ENCODE measurements at places on chromosomes 4 and X.

DNA sequence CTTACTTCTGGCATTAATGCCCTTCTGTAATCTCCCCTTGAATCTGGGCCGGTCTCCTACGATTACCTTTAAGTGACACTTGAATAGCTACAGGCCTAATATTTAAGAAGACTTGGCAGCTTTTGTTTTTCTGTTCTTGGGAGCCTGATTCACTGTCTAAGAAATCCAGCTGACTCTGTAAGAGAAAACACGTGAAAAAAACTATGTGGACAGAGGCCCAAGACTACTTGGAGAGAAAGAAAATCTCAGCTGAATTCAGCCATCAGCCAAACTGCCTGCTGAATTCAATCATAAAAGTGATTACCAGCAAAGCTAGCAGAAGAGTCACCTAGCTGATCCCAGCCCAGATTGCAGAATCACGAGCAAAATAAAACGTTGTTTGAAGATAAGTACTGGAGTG is 521.2 kb downstream of the MID1IP1 start:
- H3K36me3 ChIP-seq, result no peaks in the 10 kb centered on the region
- no peak overlapping the region for H3K27ac ChIP-seq
- H3K27me3 ChIP-seq, result no peaks in the 10 kb centered on the region

GRCh38 chr4:140233791-140234696 is 80.1 kb upstream of the MAML3 start:
- peaks cover 18% of the 10 kb centered on the region for H3K4me1 ChIP-seq
- no peaks in the 10 kb centered on the region for H3K36me3 ChIP-seq
- no peak overlapping the region for H3K27ac ChIP-seq
- H3K4me3 ChIP-seq, result no peak overlapping the region
- no peaks in the 10 kb centered on the region for H3K27me3 ChIP-seq

- peaks cover 1% of the 10 kb centered on the region for H3K4me1 ChIP-seq
- no peak overlapping the region for H3K27ac ChIP-seq
- DNase-seq, result no peak
- H3K4me3 ChIP-seq, result no peak overlapping the region
- H3K27me3 ChIP-seq, result no peaks in the 10 kb centered on the region
These were observed 6.0 kb upstream of the IDS start for GRCh38 chrX:149511081-149511480.

DNA sequence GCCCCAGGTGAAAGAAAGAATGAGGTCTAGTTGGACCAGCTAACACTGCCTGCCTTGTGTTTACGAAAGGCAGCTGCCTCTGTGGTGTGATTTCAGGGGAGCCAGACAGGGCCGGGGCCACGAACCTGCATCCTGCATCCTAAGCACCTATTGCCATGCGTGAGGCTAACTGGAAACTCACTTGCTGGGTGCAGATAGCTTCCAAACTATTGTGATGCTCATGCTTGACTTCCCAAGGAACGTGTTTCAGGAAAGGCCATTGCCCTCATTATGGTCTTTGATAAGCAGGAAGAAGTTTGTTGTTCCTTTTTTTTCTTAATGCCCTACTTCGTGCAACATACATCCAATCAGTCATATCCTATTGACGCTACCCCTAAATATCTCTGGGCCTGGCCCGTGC is 2.3 kb upstream of the IRF2 start:
- no peak overlapping the region for H3K27ac ChIP-seq
- H3K4me1 ChIP-seq, result peaks cover 3% of the 10 kb centered on the region
- H3K4me3 ChIP-seq, result no peak overlapping the region
- no peaks in the 10 kb centered on the region for H3K36me3 ChIP-seq
- no peak for DNase-seq
- no peaks in the 10 kb centered on the region for H3K27me3 ChIP-seq

DNA sequence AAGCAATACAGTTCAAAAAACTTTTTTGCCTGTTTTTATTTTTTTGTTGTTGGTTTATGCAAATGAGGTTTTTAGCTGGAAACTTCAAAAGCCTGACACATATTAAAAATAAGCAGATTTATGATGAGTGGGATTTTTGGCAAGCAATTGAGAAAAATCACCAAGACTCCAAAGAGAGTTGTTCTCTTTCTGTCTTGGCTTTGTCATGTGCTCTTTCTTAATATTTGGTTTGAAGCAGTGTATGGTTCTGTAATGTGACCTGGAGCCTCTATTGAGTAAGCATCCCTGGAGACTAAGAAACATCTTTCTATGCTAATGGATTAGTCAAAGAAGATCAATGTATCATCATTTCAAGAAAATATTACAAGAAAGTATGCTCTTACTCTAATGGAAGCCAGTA is 11.7 kb downstream of the TRIM2 start:
- no peak overlapping the region for H3K4me3 ChIP-seq
- no peaks in the 10 kb centered on the region for H3K27me3 ChIP-seq
- DNase-seq, result no peak

GRCh38 chrX:45903781-45904201 is 641.4 kb downstream of the ZNF674 start:
- H3K4me3 ChIP-seq, result no peak overlapping the region
- H3K27ac ChIP-seq, result no peak overlapping the region

- H3K27me3 ChIP-seq, result peaks cover 11% of the 10 kb centered on the region
- no peak overlapping the region for H3K4me3 ChIP-seq
- DNase-seq, result no peak
- H3K27ac ChIP-seq, result no peak overlapping the region
- H3K36me3 ChIP-seq, result no peaks in the 10 kb centered on the region
These were observed 2.3 kb upstream of the NSD2 start for GRCh38 chr4:1868912-1869311.

- no peaks in the 10 kb centered on the region for H3K27me3 ChIP-seq
- H3K4me1 ChIP-seq, result no peaks in the 10 kb centered on the region
- no peak overlapping the region for H3K4me3 ChIP-seq
- DNase-seq, result no peak
- H3K27ac ChIP-seq, result no peak overlapping the region
These were observed 76.1 kb upstream of the FAM241A start for GRCh38 chr4:112069110-112069509.

DNA sequence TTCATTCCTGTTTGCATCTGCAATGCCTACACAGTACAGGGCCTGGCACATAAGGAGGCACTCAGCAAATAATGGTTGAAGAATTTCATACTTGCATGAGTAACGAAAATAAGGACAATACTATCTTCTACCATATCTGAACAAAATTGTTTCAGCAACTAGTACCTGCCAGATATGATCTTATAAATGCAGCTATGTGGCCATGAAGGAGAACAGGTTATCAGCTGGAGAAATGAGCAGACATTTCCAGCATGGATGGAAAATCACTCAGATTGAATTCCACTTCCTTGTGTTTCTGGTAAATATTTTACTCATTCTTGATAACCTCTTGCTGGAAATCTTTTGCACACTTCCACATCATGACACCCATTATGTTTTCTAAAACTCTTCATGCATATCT is 204.0 kb downstream of the ADAMTS3 start:
- H3K4me1 ChIP-seq, result no peaks in the 10 kb centered on the region
- no peak for DNase-seq
- no peak overlapping the region for H3K4me3 ChIP-seq
- H3K36me3 ChIP-seq, result no peaks in the 10 kb centered on the region

GRCh38 chrX:39174241-39174771 is 373.0 kb downstream of the MID1IP1 start:
- H3K4me3 ChIP-seq, result no peak overlapping the region
- H3K4me1 ChIP-seq, result no peaks in the 10 kb centered on the region
- no peak for DNase-seq
- no peaks in the 10 kb centered on the region for H3K36me3 ChIP-seq
- H3K27ac ChIP-seq, result no peak overlapping the region

DNA sequence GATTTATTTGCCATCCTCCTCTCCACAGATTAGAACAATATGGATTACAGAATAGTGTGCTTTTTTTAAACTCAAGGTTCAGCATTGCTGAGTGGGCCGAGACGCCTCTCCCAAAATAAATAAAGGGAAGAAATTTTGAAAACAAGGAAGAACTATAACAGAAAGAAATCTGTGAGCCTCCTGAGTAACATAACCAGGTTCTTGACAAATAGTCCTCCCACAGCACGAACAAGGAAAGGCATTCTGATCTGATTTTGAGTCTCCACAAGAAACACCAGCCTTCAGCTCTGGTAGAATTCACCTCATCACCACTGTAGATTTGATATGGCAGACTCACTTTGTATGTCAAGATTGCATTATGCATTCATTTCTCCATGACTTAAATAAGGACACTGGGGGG is 173.6 kb downstream of the HHIP start:
- no peaks in the 10 kb centered on the region for H3K27me3 ChIP-seq
- H3K4me1 ChIP-seq, result no peaks in the 10 kb centered on the region
- no peak overlapping the region for H3K4me3 ChIP-seq
- DNase-seq, result no peak

DNA sequence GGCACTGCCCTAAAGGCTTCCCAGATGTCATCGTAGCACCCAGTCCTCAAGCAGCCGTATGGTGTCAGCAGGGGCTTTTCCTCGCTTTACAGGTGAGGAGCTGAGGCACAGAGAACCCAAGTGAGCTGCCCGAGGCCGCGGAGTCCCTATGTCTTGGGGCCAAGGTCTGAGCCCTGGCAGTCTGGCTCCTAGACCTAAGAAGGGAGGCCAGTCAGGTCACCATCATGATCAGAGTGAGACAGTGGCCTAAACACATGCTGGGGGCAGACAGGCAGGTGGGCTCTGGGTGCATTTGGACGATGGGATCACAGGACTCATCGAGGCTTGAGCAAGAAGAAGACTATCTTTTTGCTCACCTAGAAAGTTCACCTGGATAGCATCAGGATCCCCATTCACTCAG is 94.9 kb downstream of the WFS1 start:
- H3K4me1 ChIP-seq, result no peaks in the 10 kb centered on the region
- no peak overlapping the region for H3K4me3 ChIP-seq
- no peak overlapping the region for H3K27ac ChIP-seq
- no peaks in the 10 kb centered on the region for H3K36me3 ChIP-seq

DNA sequence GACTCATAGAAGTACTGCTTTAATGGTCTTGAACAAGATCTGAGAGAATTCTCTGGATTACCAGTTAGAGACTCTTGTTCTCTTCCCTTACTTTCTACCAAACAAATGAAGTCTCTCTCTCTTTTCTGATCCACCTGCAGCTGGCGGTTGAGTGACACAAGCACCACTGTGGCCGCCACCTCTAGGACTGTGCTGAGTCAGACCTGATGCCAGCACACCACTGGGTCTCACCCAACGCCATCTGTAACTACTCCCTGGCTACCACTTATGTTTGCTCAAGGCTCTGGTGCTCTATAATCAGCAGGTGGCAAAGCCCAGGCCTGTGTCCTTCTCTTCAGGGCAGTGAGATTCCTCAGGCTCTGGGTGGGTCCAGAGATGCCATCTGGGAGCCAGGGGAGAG is 1173.5 kb downstream of the RPA4 start:
- H3K27me3 ChIP-seq, result no peaks in the 10 kb centered on the region
- no peaks in the 10 kb centered on the region for H3K4me1 ChIP-seq
- no peak overlapping the region for H3K27ac ChIP-seq
- H3K36me3 ChIP-seq, result no peaks in the 10 kb centered on the region

DNA sequence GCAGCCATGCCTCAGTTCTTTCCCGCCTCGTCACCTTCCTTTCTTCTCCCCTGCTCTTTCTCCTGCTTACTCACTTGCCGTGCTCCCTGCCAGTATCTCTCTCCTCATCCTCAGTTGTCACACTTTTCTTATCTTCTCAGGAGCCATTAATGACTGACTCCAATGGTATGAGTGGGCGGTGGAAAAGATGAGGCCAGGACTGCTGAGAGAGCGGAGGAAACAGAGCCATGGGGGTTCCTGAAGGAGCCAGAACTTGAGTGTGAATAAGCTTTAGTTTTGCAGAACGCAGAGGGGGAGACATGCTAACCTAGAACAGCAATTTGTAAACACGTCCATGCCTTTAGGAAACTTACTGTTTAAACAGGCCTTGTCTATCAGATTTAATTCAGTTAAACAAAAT is 126.5 kb downstream of the CHIC2 start:
- peak; percentile 81 for DNase-seq
- H3K27me3 ChIP-seq, result no peaks in the 10 kb centered on the region
- peaks cover 5% of the 10 kb centered on the region for H3K4me1 ChIP-seq

- no peak for DNase-seq
- H3K27me3 ChIP-seq, result no peaks in the 10 kb centered on the region
- no peak overlapping the region for H3K4me3 ChIP-seq
- no peak overlapping the region for H3K27ac ChIP-seq
These were observed 141.5 kb upstream of the SMAD1 start for GRCh38 chr4:145340071-145340675.

- H3K27ac ChIP-seq, result no peak overlapping the region
- peaks cover 3% of the 10 kb centered on the region for H3K4me1 ChIP-seq
- H3K27me3 ChIP-seq, result peaks cover 34% of the 10 kb centered on the region
- no peak for DNase-seq
- no peaks in the 10 kb centered on the region for H3K36me3 ChIP-seq
These were observed 67.6 kb downstream of the ATG4A start for GRCh38 chrX:108159028-108159670.

GRCh38 chr4:133157460-133158160 is 8.5 kb downstream of the PCDH10 start:
- no peak overlapping the region for H3K4me3 ChIP-seq
- H3K27ac ChIP-seq, result no peak overlapping the region

- H3K27me3 ChIP-seq, result no peaks in the 10 kb centered on the region
- peaks cover 43% of the 10 kb centered on the region for H3K4me1 ChIP-seq
- DNase-seq, result no peak
- H3K36me3 ChIP-seq, result peaks cover 16% of the 10 kb centered on the region
- no peak overlapping the region for H3K27ac ChIP-seq
These were observed 9.3 kb downstream of the EVC start for GRCh38 chr4:5720157-5720850.

GRCh38 chrX:53280331-53281320 is 758 bp downstream of the IQSEC2 start:
- DNase-seq, result peak; percentile 46
- H3K4me1 ChIP-seq, result peaks cover 22% of the 10 kb centered on the region
- peaks cover 37% of the 10 kb centered on the region for H3K27me3 ChIP-seq
- peak overlapping the region; percentile 96 for H3K27ac ChIP-seq
- H3K4me3 ChIP-seq, result peak overlapping the region; percentile 63

DNA sequence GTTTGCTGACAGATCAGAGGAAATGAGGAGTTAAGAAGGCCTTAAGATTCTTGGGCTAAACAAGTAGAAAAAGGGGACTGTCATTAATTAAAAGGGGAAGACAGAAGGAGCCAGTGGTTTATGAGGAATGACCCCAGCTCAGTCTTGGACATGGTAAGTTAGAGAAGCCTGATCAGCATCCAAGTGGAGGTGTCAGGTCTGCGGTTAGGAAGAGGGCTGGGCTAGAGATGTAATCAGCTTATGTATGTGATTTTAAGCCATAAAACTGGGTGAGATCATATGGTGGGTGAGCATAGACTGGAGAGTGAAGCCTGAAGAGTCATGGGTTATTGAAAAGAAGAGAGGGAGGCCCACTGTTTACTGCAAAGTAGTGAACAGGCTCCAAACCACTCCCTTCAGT is 246.1 kb downstream of the NR3C2 start:
- no peak overlapping the region for H3K4me3 ChIP-seq
- no peak for DNase-seq
- peaks cover 2% of the 10 kb centered on the region for H3K4me1 ChIP-seq
- no peak overlapping the region for H3K27ac ChIP-seq
- H3K27me3 ChIP-seq, result no peaks in the 10 kb centered on the region
- peaks cover 7% of the 10 kb centered on the region for H3K36me3 ChIP-seq

DNA sequence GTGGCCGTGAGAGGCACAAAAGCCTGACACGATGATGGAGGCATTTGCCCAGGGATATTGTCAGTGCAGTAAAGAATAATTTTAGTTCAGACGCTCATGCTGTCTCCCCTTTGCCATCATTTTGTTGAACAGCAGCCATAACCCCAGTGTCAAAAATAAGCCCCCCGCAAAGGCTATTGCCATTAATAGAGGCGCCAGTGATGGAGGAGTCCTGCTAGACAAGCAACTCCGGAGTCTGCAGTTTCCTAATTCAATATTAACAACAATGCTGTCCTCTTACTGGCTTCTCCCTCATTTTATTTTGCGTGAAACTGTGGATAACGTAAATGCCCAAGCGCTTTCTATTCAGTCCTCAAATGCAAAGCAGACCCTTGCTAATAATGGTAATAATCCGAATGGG is 603 bp upstream of the SMS start:
- peak overlapping the region; percentile 37 for H3K27ac ChIP-seq
- H3K4me3 ChIP-seq, result peak overlapping the region; percentile 73
- H3K4me1 ChIP-seq, result peaks cover 4% of the 10 kb centered on the region
- no peaks in the 10 kb centered on the region for H3K27me3 ChIP-seq
